HFF-Myc (cell line): ENCODE measurements at places on chromosomes 5 and 9.
A peak's percentile ranks its signal among the peaks of the same experiment; 100 is the strongest.

- no peak for DNase-seq
Measured at GRCh38 chr5:16013334-16014065, 166.1 kb downstream of the MARCHF11 start.

DNA sequence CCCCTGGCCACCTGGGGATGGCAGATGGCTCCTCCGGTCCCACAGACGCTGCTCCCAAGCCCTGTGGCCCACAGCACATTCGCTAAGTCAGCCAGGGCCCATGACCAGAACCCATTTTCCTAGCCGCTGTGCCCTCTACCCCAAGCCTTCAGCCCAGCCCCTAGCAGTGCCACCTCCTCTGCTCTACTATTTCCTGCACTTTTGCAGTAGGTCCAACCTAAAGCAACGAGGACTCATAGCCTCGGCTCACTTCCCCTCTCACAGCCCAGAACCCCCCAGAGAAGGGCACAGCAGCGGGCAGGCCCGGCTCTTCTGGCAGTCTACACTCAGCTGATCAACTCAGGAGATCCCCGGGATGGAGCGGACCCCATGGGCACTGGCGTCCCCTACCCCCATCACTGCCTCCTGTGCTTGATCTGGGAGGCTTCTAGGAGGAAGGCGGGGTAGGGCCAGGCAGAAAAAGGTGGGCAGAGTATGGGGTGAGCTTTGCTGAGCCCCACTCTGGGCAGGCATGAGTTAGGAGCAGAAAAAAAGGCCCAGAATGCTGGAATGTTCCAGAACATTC is 111.2 kb downstream of the ZNF354C start:
- no peak for DNase-seq

DNA sequence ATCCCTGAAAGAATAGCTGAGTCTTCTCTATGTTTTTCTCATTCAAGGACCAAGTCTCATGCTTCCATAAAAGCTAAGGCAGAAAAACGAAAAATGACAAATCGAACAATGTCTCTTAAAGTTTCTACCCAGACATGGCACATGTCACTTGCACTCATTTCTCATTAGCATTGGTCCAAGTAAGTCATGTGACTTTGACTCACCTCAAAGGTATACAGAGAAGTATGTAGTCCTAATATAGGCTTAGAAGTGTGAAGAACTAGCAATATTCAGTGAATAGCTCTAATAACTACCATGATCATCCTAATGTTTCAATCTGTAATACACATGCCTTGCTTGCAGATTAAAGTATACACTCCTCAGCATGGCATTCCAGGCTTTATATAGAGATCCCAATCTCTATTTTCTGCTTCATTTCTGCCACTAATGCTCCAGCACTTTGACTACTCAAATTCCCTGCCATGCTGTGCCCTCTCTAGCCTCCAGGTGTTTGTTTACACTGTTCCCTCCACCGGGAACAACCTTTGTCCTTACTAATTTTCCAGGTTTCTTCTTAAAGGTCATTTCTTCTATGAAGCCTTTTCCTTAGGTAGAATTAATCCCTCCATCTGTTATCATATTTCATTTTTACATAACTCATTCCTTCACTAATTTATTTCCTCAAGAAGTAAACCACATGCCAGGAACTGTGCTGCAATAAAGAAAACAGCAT is 98.9 kb downstream of the CEMIP2 start:
- no peak for DNase-seq

GRCh38 chr9:12935714-12936113 is 160.9 kb downstream of the LURAP1L start:
- no peak for DNase-seq

GRCh38 chr9:87007711-87008366 is 60.5 kb upstream of the GAS1 start:
- peak; percentile 47 for DNase-seq

- peak; percentile 85 for DNase-seq
Measured at GRCh38 chr5:75566710-75567309, 44.4 kb upstream of the ANKDD1B start.

DNA sequence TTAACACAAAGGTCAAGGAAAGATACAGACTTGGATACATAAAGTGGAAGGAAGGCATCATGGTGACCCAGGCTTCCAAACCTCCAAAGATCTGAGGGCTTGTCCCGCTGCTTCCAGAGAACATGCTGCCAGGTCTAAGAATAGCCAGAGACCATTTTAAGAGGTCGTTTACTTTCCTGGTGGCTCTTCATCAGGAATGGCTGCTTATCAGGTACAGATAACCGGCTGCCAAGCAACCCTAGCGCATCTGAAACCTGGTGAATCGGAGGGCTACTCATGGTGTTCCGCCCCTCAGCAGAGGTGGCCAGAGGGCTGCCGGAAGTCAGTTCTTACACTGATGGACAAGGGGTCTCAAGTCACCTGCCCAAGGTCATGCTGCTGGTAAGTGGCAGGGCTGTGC is 251.3 kb upstream of the DAP start:
- no peak for DNase-seq

- no peak for DNase-seq
Measured at GRCh38 chr5:91065496-91065895, 317.6 kb downstream of the ARRDC3 start.
